NCI-H1092 (cell line): ENCODE measurements at places on chromosomes 6 and 20.
A peak's percentile ranks its signal among the peaks of the same experiment; 100 is the strongest.

DNA sequence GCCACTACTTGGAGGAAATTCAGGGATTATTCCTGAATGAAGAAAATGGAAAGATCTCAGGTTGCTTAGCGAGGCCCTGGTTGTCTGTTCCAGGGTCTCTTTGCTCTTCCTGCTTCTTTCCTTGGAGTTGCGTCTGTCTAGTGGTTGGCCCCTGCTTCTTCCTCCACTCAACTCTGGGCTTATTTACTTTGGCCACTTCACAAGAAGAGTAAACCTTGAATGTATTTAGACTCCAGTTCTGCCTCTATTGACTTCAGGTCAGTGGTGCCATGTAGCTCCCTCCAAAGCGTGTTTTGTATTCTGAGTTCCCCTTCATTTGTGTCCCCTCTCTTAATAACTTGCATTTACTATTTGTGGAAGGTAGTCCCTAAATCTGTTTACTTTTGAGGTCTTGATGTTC lies 456.5 kb downstream of the UTRN start:
- DNase-seq: no peak

DNA sequence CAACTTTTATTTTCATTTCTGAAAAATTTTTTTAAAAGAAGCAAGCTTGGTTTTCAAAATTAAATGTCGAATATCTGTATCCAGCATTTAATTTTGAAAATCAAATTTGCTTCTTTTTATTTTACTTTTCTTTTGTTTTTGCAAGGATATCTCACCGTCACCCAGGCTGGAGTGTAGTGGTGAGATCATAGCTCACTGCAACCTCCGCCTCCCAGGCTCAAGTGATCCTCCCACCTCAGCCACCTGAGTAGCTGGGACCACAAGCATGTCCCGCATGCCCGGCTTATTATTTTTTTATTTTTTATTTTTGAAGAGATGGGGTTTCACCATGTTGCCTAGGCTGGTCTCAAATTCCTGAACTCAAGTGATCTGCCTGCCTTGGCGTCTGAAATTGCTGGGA lies 17.0 kb upstream of the EPB41L2 start:
- no peak for DNase-seq

DNA sequence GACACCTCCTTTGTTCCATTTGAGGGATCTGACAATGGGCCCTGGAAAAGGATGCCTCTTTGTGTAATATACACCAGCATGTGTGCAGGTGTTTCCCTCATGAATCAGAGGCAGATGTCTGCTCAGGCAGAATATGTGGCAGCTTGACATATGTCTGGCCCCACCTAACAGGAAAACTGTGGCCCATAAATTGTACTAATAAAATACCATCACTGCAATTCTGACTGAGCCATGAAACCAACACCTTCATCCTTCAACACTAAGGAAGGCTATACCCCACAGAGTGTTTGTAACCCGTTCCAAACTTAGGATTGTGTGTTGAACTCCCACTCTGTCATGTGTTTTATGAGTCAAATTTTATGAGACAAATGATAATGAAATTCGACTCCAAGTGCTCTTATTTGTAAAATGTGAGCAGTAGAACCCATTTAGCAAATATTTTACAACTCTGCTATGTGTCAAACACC lies 22.7 kb downstream of the LAMA4 start:
- no peak for DNase-seq

GRCh38 chr20:3744806-3745685 lies 12.6 kb downstream of the HSPA12B start:
- DNase-seq: no peak

DNA sequence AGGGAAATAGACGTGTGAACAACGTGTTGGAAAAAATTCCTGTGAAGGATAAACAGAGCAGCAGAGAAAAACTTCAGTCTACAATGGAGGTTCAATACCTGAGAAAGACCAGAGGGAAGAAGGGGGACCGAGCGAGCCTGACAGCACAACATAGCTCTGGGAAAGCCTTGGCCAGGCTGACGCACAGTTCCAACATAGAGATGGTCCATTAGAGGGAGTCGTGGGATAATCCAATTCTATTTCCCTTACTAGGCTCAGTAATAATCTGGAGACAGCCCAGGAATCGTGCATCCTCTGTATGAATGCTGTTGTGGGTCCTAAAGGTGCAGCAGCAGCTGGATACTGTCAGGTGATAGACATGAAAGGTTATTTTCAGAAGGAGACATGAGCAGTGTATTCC lies 370.8 kb upstream of the BTBD3 start:
- no peak for DNase-seq

- no peak for DNase-seq
These were observed 49.1 kb downstream of the PLAGL1 start for GRCh38 chr6:143958839-143959399.

GRCh38 chr6:27478141-27478705 lies 5.3 kb upstream of the ZNF184 start:
- DNase-seq: no peak

DNA sequence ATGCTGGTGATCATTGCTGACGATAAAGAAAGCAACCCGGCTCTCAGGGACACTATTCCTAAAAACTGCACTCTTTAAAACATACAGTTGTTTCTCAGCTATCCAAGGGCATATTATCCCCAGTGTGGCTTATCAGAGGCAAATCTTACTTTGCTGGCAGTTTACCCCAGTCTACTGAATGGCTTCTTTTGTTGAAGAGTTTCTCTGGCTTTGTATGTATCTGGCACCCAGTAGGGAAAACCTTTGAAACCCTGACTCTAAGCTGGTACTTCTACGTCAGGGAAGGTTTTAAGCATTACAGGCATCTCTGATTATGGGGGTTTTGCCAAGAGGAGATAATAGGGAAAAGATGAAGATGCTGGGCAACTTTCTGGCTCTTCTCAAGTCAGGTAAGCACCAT lies 637.6 kb upstream of the CHD6 start:
- no peak for DNase-seq

DNA sequence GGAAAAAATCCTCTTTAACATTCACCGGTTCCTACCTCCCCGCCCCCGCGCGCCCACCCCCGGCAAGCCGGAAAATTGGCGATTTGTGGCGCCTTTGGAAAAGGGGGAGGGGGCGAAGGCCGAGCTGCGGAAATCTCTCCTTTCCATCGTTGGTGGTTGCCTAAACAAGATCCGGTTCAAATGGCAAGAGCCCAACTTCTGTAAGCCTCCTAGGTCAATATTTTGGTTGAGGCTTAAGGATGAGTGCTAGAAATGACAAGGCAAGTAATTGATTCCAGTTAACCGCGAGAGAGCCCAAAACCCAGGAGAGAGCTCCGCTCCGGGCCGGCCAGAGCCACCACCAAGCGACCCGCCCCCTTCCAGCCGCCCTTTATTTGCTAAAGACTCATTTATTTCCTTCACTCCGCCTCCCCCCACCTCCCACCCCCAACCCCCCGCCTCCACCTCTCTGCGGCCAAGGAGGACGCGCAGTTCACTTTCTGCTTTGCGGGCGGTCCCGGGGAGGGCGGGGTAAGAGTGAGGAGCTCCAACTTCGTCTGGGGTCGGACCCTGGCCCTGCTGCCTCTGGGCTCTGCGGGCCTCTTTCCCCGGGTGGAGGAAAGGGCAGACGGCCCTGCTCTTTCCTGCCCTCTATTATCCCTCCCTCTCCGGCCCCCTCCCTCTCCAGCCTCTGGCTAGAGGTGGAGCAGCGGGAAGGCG lies 838 bp upstream of the NKX2-2 start:
- no peak for DNase-seq

DNA sequence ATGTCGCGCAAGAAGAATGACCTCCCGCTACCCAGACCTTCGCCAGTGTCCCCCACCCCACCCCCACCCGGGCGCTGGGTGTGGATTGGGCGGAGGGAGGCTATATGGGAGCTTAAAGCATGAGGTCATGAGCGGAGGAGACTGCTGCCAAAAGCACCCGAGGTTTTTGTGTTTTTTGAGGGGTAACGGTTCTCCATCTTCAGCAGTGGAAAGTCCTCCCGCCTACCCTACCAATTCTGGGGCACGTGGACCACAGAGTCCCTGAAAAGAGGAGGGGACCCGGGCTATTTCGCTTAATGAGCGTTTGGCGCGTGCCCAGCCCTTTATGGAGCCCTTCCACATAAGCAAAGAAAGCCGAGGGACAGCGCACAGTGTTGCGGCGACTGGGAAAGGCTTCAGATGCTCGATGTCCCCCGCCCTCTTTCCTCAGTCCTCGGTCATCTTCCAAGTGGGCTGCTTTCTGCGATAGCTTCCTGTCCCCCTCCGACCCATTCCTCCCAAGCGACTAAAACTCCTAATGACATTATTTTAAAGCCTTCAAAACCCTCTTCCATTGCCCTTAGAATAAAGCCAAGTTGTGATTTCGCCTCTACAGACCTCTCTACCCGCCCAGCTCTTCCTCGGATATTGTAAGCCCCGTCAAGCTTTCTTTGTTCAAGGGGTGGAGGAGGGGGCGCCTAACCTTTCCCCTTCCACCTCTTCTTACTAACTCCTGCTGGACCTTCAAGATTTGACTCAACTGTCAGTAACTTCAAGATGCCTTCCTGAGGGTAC lies 2.1 kb upstream of the TRERF1 start:
- peak; percentile 78 for DNase-seq

DNA sequence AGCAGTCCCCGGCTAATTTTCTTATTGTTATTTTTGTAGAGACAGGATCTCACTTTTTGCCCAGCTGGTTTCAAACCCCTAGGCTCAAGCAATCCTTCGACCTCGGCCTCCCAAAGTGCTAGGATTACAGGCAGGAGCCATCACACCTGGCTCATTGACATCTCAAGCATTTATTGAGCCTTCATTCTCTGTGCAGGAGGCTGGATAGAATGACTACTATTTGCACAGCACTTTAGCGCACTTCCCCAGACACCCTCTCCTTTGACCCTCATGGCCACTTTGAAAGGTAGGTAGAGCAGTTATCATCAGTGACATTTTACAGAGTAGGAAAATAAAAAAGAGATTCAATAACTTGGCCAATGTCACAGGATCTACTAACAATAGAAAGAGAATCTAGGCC lies 124.0 kb upstream of the STXBP5 start:
- no peak for DNase-seq

DNA sequence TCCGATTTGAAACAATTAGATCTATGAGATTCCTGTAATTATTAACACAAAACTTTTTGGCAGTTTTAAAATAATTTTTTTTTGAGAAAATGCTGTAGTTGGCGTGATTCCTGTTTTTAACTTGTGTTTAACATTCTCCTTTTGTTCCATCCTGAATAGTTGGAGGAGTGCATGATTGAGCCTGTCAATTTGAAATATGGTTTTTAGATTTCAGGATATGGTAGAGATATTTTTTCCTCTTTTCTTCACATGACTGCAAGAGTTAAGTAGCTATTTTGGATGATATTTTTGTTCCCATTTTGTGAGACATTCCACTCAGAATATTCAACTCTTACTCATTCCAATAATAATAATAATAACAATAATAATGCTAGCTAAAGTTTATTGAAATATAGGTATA lies 241.7 kb upstream of the MAN1A1 start:
- DNase-seq: no peak

GRCh38 chr6:17741507-17741906 lies 34.8 kb upstream of the NUP153 start:
- no peak for DNase-seq

GRCh38 chr20:50320901-50321796 lies 130.5 kb downstream of the CEBPB start:
- DNase-seq: no peak

GRCh38 chr20:33697129-33697528 lies 10.9 kb upstream of the E2F1 start:
- DNase-seq: no peak

DNA sequence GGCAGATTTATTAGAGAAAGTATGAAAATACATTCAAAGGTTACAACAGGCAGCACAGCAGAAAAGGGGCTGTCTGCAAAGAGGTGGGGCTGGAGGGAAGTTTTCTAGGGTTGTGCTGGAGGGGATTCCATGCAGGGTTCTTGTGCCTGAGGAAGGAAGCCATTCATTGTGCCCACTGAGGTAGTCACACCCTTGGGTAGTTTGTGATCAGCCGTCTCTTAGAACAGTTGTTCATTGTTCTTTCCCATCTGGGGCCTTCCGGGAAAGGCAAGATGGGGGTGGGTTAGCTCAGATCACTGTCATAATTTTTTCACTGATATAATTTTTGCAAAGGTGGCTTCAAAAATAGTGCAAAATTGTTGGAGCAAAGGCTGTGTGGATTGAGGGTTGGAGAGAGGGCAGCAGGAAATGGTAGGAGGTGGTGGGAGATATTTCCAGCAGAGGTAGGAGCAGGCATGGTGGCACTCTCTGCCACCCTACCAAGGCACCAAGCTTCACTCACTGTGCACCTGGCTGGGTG lies 80.5 kb upstream of the GPR6 start:
- DNase-seq: no peak

DNA sequence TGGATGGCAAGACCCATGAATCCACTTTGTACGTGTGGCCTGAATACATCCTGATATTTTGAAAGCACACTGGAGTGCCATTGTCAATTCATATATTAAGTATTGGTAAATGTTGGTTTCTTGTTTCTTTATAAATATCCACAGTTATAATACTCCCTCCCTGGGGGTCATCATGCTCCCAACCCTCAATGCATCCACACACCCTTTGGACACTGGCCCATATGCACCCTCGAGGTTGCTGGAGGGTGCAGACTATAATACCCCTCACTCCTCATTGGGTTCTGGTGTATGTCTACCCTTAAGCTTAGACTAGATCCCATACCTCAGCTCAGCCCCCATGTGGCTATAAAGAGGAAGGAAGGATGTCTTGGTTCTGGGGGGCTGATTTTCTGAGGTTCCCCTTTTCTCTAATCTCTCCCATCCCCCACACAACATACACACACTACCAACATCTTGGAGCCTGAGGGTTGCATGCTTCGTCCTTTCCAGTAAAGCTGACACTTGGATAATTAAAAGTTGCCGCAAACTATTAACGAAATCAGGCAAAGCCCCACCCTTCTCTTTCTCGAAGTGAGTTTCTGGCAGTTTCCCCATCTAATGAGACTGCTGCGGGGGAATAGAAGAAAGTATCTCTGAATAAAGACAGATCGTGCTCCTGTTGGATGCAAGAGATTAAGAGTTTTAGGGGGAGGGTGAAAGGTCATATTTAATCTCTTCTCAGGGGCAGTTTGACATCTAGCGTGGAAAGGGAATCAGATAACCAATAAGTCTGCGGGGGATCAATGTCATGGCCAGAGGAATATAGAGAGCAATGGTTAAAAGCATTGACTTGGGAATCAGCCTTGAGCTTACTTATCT lies 7.4 kb downstream of the PIM1 start:
- no peak for DNase-seq

DNA sequence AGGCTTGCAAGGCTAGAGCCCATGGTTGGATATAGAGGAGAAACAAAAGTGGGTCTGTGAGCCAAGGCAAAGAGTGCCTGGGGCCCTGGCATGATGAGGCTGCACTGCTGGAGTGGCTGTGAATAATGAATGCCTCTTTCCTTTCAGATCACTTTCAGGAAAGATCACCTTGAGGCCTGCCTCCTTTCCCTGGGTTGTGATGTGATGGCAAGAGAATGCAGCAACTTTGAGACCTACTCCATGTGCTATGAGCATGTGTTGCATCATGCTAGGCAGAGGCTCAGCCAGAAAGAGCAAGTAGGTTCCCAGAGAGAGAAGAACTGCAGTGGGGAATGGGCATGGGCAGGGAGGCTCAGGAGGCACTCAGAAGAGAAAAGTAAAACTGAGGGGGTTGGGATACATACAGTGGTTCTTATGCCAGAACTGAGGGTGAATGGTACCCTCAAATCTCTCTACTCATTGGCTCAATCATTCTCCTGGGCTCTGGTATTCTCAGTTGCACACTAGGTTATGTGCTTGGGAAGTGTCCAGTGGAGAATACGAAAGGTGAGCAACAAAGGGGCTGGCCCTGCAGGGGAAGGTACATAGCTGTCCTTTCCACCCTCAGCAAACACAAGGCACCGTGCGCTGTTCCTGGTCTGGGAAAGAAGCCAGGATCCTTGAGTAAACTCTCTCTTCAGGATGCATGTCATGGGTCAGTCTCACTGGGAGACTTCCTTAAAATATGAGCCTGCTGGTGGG lies 45.9 kb downstream of the CD164 start:
- no peak for DNase-seq
